ENCODE measurements at places on chromosomes 4 and X.

GRCh38 chr4:2070421-2071251, 11.5 kb downstream of the NAT8L start:
- DNase-seq: peak; percentile 75

DNA sequence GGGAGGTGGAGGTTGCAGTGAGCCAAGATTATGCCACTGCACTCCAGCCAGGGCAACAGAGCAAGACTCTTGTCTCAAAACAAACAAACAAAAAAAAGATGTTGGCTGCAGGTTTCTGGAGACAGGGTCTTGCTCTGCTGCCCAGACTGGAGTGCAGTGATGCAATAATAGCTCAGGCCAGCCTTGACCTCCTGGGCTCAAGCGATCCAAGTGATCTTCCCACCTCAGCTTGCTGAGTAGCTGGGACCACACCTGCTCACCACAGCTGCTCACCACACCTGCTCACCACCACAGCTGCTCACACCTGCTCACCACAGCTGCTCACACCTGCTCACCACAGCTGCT, 29.9 kb upstream of the CPLX1 start:
- no peak for DNase-seq

DNA sequence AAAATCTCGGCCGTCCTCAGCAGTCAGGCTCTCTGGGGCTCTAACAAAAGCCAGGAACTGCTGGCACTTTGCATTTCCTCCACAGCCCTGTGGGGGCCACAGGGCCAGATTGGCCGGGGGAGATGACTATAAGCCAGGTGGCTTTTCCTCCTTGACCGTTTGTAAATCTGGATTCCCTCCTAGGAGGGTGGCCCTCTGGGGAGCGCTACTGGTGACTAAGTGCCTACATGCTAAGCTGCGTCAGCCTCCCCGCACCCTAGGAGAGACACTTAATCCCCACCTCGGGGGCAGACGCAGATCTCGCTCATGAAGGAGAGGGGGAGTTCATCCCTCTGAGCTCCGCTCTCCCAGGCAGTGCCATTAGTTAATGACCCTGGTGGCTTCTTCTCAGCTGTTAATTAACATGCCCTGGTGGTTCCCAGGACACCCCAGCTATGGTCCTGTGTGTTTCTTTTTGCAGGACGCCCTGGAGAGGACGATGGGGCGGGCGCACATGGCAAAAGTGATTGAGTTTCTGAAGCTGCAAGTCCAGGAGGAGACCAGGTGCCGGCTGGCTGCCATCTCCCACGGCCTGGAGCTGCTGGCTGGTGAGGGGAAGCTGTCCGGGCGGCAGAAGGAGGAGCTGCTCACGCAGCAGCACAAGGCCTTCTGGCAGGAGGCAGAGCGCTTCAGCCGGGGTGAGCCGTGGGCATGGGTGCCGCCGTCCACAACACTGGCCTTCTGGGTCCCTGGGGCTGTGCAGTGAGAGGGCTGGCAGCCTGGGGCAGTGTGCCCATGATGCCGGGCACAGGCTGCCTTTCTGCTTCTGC, 41.6 kb downstream of the EVC start:
- no peak for DNase-seq

DNA sequence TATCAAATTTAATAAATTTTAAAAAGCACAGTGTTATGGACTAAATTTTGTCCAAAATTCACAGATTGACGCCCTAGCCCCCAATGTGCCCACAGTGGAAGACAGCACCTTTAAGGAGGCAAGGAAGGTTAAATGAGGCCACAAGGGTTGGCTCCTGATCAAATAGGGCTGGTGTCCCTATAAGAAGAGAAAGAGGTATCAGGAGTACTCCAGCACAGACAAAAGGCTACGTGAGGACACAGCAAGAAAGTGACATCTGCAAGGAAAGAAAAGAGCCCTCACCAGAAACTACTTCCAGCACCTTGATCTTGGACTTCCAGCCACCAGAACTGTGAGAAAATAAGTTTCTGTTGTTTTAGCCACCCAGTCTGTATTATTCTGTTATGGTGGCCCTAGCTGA, 48.8 kb downstream of the FAM13A start:
- DNase-seq: no peak

DNA sequence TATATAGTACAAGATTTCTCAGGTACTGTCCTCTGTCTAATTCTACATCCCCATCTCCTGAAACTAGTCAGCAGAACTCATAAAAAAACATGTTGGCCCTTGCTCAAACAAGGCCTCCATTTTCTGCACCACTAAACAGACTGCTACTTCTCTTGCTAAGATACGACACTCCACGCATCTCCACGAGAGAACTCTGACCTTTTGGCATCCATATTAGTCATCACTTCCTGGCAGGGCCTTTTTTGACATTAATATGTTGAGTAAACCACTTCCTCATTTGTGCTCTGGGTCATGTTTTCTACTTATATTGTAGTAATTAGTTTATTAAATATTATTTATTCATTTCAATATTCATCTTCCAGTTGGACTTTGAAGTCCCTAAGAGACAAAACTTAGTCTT, 65.6 kb downstream of the DCAF8L1 start:
- DNase-seq: no peak

- DNase-seq: no peak
Measured at GRCh38 chr4:54227256-54228055, 1.6 kb upstream of the PDGFRA start.

DNA sequence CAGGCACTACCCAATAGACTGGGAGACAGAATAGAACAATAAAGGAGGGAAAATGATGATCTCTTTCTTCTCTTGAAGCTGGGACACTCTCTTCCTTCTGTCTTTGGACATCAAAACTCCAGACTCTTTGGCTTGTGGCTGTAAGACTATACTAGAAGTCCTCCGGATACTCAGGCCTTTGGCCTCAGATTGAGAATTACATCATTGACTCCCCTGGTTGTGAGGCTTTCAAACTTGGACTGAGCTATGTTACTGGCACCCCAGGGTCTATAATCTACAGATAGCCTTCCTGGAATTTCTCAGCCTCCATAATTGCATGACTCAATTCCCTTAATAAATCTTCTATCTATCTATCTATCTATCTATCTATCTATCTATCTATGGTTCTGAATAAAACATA, 294.2 kb upstream of the CT83 start:
- DNase-seq: no peak

Data from posterior vena cava (tissue), 2 donors.